ENCODE measurements at places on chromosomes 5 and 9.

DNA sequence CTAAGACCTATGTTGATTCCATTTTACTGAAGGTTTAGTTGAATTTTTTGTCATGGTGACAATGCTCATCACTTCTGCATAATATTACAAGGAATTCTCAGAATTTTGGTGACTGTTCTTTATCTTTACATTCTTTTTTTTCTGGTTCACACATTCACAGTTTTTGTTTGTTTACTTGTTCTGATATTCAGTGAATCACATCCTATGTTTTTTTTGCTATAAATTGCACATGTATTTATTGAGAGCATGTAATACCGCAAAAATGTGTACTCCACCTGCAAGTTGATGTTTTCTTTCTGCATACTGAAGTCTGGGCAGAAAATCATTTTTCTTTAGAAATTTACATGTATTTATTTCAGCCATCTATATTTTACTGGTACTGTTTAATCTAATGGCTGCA, 261.9 kb upstream of the CDH10 start:
- DNase-seq: no peak

- DNase-seq: no peak
Observed at GRCh38 chr9:129282272-129282671, 104.2 kb upstream of the IER5L start.

DNA sequence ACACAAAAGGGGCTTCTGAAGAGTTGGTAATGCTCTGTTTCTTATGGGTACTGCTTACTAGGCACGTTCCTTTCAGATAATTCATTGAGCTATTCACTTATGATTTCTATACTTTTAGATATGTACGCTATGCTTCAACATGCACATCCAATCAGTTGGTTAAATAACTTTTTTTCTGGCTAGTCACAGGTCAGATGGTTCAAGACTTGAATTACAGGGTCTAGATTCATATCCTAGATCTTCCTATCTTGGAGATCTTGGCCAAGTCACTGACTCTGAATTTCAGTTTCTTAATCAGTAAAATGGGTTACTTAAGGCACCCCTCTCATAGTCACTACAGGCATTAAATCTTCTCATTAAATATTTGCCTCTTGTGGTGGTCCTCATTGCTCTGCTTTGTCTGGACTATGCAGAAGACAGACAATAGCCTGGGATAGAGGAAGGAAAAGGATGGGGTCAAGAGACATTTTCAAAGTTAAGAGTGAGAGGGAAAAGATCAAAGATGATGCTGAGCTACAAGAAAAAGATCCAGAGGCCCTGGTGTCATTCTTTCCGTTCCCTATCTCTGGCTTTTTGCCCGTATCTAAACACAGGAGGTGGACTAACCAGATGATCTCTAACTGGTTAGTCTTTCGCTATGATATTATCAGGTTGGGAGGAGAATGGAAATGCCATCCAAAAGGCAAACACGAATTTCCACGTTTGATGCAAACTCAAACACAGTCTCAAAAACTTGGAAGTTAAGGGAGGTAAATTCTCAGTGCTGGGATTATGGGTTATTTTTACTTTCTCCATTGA, 1.8 kb upstream of the CCDC180 start:
- DNase-seq: no peak

DNA sequence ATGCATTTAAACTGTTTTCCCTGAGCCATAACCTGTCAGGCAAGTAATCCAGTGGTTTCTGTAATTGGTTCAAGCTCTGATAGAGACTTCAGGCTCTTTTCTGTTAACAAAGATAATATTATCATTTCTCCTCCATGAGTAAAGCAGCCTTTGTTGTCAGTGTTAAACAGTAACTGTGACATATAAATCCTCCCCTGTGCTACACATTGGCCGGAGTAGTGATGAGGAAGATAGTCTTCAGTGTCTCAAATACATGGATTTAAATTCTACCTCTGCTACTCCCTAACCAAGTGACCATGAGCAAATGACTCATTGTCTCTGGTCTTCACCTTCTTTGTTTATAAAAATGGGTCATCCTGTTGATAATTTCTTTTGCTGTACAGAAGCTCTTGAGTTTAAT, 615.5 kb upstream of the CHD1 start:
- no peak for DNase-seq

- DNase-seq: no peak
Observed at GRCh38 chr5:68074633-68075032, 140.9 kb upstream of the PIK3R1 start.

Data from hippocampal formation (tissue), 2 donors.